ENCODE measurements at places on chromosomes 6 and 20.

GRCh38 chr20:33689973-33690372 lies 3.8 kb upstream of the E2F1 start:
- DNase-seq: no peak

- DNase-seq: no peak
These were observed 198.3 kb downstream of the BCAS1 start for GRCh38 chr20:53872081-53872541.

DNA sequence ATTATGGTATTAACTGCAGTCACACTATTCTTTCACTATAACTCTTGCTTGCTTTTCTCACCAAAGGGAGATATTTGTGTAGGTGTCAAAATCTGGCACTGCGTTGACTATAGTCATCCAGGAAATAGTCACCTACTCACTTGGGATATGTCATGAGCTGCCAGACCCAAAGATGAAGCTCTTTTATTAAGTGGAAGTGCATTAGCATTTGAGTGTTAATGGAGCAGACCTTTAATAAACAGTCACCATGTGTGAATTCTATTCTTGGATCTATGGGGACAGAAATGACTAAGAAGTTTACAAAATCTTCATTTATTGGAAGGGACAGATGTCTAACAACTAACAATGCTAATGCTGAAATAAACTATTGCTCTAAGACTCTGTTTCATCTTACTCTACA lies 130.1 kb upstream of the NEDD9 start:
- DNase-seq: no peak

- DNase-seq: no peak
These were observed 45.3 kb upstream of the CNR1 start for GRCh38 chr6:88211446-88211845.

- DNase-seq: no peak
These were observed 20.7 kb downstream of the FOXO3 start for GRCh38 chr6:108581237-108581931.

DNA sequence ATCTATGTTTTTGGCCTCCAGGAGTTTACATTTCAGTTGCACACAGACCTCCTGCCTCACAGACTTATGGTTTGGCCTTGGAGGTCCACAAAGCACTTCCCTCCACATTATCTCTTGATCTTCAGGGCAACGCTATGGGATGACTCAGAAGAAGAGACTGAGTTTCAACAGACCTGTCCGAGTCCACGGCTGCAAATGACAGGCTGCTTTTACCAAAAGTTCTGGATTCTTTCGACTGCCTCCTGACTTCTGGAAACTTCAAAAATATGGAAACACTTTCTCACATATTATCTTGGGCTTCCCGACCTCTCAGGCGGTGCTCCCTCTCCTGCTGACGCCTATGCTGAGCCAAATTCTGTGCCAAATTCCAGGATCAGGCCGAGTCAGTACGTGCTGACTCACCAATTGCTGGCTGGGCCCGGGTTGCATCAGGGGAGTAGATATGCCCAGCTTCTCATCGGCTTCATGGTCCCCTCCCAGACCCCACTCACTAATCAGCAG lies 190.2 kb downstream of the BMP7 start:
- no peak for DNase-seq

GRCh38 chr6:26199057-26199772 lies 112.0 kb downstream of the HFE start:
- DNase-seq: no peak

All from thoracic aorta (tissue), 2 donors.